ENCODE measurements at places on chromosomes 13 and 19.
A peak's percentile ranks its signal among the peaks of the same experiment; 100 is the strongest.

GRCh38 chr19:48646001-48646721, at the start of gene CA11:
Gene CA11 (minus strand): TSS chr19:48646187. CDS start chr19:48645632, 555 bp downstream.
- peak; percentile 90 for DNase-seq

DNA sequence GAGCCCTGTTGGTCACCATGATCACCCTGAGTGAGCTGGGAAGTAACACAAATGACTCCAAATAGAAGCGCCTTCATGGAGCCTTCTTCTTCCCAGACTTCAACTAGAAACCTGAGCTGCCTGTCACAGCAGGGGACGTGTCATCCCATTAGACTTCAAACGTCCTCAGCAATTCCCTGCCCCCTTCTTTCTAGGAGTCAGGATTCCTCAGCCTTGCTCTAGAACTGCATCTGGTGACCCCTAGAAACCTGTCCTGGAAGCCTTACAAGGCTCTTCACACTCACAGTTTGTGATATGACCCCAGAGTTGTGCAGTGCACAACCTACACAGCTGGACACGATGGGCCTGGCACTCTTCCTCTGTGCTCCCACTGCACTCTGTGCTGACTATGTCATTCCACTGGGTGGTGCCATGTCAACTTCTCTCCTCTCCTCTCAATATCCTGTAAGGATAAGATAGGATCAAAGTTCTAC, 23.6 kb upstream of the TTYH1 start:
- no peak for DNase-seq

DNA sequence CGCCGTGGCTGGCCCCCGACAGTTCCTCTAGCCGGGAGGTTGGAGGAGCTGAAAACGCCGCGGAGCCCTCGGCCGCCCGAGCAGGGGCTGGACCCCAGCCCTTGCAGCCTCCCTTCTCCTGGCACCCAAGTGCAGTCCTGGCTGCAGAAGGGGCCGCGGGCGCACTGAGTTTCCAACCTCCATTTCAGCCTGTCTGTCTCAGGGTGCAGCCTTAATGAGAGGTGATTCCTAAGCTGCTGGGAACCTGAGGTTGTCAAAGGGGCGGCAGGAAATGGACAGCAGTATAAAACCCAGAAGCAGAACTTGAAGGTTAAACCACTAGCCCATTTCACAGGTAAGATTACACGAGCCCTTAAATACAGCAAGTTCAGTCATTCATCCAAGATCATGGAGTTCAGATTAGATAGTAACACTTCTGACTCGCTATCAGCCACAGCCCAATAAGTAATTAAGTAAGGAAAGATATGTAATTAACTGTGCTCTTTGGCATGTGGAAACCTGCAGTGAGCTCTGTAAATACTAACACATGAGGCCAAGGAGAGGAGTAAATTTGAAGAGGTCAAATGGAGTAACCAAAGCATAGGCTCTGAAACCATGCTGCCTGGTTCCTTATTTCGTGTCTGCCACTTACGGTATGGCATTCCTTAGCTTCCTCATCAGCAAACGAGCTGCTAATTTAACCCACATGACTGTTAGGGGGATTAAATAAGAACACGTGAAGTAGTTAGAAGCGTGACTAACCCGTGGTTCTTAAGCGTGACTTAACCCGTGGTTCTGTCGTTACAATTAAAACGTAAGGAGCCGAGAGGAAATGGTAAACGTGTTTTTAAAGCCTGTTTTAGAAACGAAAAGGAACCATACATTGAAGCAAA, 686 bp downstream of the SETDB2 start:
- no peak for DNase-seq

- no peak for DNase-seq
These were observed 6.9 kb upstream of the SHISA2 start for GRCh38 chr13:26058704-26059103.

- DNase-seq = no peak
These were observed 1109.1 kb upstream of the MIR17HG start for GRCh38 chr13:90238413-90238812.

DNA sequence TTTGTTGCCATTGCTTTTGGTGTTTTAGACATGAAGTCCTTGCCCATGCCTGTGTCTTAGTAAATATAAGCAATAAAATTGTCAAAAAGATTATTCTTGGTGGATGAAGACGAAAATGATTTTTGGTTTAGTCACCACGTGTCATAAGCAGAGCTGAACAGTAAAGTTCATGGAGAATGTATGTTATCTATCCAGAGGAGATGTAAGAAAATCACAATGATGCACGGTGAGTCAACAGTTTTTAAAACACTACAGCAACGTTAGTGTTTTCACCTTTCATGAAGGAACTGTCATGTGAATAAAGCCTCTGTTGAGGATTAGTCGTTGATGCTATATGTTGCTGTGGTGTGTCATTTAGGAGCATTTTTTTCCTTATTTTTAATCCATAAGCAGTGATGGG, 137.6 kb downstream of the GPC6 start:
- DNase-seq = no peak

DNA sequence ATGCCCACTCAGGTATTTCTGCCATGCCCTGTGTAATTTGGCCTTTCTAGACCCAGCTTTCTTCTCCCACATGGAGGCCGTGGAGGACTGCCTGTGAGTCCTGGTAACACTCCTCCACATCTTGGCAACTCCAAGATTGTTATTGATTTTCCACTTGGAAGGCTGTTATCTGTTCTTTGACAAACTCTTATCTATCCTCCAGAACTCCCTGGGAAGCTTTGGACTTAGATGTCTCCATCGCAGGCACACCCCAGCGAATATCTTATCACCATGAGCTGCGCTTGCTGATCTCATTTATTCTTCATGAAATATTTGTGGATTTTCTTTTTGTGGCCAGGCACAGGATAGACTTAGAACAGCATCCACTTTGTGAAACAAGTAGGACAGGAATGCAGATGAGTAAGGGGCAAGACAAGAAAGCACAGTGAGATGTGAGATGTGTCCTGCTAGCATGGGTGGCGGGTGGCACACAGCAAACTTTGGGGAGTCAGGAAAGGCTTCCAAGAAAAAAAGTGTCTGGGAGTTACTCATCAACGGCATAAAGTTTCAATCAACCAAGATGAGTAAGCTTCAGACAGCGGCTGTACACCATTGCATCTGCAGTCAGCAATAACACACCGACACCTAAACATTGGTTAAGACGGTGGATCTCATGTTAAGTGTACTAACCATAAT, 84.5 kb upstream of the IRS2 start:
- DNase-seq = peak; percentile 21
